ENCODE measurements at places on chromosomes 4 and X.

DNA sequence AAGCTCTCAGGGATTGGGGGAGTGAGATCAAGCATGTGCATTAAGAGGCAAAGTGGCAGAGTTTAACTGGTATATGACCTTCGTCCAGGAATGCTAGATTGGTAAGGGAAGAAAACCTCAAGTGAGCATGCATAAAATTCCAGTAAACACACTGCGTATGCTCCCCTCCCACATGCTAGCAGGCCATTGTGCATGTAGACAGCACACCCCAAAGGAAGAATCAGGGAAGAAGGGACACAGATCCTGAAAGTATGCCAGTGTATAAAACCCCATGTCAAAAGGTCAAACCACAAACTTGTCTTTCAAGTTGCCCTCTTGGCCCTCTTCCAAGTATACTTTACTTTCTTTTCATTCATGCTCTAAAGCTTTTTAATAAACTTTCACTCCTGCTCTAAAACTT lies 405.2 kb upstream of the CNKSR2 start:
- no peak for DNase-seq

- DNase-seq = no peak
Observed at GRCh38 chr4:115515366-115515765, 401.9 kb upstream of the NDST4 start.

DNA sequence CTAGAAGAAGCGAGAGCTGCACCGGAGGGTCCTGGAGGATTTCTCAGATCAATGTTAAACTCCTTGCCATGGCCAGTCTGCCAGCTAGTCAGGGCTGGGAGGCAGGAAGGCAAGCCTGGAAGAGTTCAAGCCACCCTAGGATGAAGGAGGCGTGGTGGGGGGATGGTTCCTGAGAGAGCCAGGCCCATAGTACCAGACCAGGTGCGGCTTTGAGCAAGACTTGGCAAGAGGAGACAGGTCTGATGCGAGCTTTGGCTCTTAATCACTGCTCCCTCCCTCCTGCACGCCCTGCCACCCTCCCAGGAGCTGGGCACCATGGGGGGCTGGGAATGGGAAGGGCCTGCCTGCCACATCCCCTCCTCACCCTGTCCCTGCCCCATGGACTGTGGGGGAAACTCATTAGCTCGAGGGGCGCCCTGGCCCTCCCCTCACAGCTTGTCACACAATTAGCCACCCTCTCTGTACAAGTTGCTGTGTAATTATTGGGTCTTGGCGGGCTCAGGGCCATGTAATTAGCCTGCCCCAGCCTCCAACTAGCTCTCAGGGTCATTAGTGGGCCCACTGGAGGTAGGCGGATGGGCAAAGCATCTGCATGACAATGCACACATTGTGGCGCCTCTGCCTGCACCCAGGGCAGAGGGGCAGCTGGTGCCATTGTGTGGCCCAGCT lies 50.3 kb downstream of the EFNB1 start:
- no peak for DNase-seq

DNA sequence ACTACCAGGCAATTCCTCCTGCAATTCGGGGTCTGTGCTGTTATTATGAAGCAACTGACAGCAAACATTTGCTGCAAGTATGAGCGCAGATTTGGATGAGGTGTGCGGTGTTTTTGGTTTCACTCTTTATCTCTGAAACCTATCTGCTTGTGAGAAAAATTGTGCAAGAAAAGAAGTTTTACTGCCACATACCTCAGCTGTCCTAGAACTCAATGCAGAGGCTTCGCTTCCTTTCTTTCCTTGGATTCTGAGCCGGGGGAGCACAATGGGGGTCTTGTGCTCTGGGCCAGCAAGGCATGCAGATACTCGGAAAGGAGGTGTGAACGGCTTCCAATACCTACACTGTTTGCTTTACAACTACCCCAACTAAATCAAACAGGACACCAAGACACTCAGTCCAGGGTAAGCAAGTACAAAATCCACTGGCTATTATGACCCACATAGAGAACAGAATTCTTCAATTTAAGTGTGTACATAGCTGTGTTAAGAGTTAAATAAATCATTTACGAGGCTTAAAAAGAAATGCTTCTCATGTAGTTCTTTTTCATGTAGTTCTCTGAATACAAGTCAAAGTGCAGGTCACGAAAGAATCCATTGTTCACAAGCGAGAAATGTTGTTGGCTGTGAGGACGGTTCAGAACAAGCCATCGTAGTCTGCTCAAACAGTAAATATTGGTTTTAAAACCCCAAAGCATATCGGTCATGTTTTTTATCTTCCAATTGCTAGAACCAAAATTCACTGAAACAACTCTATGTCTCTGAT lies 1.1 kb downstream of the SORBS2 start:
- no peak for DNase-seq

DNA sequence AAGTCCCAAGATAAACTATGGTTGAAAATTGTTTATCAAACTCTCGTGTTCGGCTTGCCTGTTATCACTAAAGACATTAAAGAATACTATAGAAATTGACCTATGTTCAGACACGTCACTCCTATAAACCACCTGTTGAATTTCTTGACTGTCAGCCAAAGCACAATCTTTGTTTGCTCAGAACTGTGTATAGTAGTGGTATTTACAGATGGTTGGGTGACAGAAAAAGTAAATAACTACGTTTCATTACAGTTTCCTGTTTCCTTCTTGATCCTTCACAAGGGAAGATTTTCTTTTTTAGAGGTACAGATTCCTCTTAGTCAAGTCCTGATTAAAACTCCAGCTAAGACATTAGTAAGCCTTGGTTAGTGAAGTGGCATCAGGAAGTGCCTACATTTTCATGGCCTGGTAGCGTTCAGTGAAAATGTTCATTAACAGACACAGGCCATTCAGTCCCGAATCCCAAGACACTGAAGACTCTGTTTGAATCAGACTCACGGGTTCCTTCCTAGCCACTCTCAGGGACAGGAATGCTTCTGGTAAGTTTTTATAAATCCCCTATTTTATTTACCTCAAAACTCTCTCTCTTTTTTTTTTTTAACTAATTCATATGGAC lies at the start of gene SMIM31:
TSS of gene SMIM31 (plus strand) at position 259 of the 616 bp plus-strand sequence. CDS start 16,313 bp downstream, outside the sequence.
- DNase-seq = no peak

DNA sequence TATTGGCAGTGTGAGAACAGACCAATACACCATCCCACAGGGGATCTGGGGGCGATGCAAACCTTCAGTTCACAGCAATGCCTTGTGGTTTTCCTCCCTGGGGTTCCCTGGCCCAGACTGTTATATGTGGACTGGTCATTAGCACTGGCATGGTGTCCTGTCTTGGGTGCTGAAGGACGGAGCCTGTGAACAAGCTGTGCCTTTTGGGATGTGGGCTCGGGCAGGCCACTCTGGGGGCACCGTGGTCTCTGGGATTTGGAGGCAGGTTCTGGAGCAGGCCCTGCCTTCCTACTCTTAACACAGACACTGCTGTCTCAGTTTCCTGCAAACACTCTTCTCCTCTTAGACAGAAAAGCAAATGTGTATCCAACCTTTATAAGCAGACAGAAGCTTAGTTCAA lies 93.0 kb upstream of the ADRA2C start:
- DNase-seq = no peak

DNA sequence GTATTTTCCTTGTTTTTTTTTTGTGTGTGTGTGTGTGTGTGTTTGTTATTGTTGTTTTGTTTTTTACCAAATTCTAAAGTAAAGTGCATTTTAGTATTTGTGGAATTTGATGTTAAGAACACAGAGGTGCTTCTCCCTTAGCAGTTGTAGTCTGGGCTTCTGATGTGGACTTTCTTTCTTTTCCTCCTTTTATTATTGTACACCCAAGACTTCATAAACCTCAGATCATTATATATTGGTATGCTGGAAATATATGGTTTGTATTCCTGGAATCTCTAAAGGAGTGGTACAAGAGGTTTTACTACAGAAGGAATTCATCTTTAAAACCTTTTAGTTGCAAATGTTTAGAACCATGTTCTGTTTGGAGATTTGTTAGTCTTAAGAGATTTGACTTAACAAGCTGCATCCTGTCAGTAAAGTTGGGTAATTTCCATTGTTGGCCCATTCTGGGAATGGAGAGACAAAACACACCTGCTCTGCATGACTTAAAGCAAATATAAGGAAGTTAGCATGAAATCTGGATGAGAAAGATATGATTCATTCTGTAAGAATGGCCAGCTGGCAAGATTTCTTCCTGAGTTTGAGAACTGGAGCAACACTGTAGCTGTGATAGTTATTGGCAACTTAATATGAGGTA lies 64.0 kb downstream of the SMAD1 start:
- no peak for DNase-seq

GRCh38 chr4:169105620-169106019 lies 95.6 kb upstream of the CBR4 start:
- no peak for DNase-seq

GRCh38 chrX:73851014-73852009 lies 288.3 kb downstream of the CHIC1 start:
- DNase-seq = no peak

DNA sequence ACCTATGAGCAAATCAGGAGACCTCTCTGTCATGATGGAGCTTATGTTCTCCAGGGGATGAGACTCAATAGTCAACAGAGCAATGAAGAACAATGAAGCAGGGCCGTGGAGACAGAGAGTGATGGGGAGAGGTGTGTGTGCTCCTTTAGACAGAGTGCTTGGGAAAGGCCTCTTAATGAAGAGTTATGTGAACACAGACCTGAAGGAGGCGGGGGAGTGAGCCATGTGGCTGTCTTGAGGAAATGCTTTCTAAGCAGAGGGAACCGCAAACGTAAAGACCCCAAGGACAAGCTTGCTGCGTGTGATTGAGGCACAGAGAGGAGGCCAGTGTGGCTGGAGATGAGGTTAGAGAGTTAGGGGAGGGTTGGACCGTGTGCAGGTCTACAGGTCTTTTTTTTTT lies 53.1 kb downstream of the CHRNA9 start:
- no peak for DNase-seq

DNA sequence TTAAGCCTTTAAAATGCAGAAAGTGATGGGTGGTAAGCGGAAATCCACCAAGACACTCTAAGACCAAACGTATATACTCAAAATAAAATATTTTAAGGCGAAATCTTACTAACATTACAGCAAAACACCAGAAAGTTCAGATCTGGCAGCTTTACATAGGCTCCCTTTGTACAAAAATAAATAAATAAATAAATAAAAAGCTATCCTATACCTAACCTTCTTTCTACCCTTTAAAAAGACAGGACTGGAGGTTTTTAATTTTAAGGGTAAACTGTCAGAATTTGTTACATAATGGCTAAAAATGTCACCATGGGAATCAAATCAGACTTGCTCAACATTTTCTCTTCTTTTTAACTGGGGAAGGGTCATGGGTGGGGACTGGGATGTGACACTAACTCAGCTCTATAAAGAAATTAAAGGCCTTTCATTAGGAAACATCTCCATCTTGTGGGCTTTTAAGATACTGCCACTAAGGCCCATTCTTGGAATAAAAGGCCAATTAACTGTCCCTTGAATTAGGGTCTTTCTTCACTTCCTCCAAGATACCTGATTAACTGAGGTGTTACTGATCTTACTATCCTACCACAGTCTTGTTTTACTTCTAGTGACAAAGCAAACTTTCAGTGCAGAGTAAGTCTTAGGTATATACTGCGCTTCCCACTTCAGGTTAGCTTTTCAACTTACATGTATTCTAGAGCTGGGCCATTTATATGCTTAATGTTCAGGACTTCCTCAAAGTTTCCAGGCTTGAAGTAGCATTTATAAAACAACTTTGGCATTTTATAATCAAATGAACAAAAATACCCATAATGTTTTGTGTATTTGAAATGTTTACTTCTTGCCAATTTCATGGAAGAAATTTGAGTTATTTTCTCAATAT lies 13.3 kb downstream of the HNRNPD start:
- DNase-seq = no peak

GRCh38 chrX:42242004-42242403 lies 318.6 kb upstream of the CASK start:
- no peak for DNase-seq

All from activated T-cell treated with anti-CD3 and anti-CD28 coated beads for 48 hours (primary cell).